ENCODE measurements at places on chromosomes 6 and 20.

- H3K4me3 ChIP-seq: no peak overlapping the region
- no peak overlapping the region for H3K27ac ChIP-seq
- DNase-seq: no peak
- H3K36me3 ChIP-seq: no peaks in the 10 kb centered on the region
Observed at GRCh38 chr20:56278196-56278595, 29.7 kb downstream of the MC3R start.

- no peak overlapping the region for H3K27ac ChIP-seq
- no peaks in the 10 kb centered on the region for H3K27me3 ChIP-seq
- no peaks in the 10 kb centered on the region for H3K36me3 ChIP-seq
- H3K4me1 ChIP-seq: peaks cover 12% of the 10 kb centered on the region
Observed at GRCh38 chr6:2857185-2857579, 15.5 kb upstream of the SERPINB1 start.

- no peak overlapping the region for H3K4me3 ChIP-seq
- H3K36me3 ChIP-seq: no peaks in the 10 kb centered on the region
- no peak overlapping the region for H3K27ac ChIP-seq
- H3K27me3 ChIP-seq: 0 out of 2 replicates have a peak, but pooled peaks cover 3% of the 10 kb centered on the region
Observed at GRCh38 chr6:107735906-107736635, 88.0 kb downstream of the SCML4 start.

GRCh38 chr6:57226221-57226620, 4.1 kb upstream of the RAB23 start:
- H3K27me3 ChIP-seq: no peaks in the 10 kb centered on the region
- no peak for DNase-seq
- H3K36me3 ChIP-seq: no peaks in the 10 kb centered on the region
- no peak overlapping the region for H3K27ac ChIP-seq

DNA sequence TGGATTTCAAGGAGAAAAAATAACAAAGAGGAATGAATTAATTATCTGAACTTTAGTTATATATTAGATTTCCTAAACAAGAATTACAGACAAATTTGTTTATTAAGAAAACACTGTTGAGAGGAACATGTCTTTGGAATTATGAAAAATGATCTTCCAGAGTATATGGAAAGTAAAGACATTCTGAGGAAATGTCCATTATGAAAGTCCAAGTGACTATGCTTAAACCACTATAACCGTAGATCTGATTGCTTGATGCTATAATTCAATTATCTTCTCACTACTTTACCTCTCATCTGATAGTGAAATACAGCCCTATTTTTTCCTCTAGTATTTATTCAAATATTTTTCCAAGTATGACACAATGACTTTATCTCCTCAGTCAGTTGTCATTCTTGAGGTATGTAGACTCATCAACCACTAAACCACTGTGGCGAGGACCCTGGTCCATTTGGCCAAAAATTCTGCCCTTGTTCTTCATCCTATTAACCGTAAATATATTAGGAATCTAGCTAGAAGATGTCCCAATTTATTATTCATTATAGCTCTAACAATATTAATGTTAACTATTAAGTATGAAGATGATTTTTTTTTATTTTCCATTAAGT, 37.3 kb upstream of the AHI1 start:
- no peaks in the 10 kb centered on the region for H3K27me3 ChIP-seq
- H3K4me3 ChIP-seq: no peak overlapping the region
- H3K36me3 ChIP-seq: no peaks in the 10 kb centered on the region
- H3K4me1 ChIP-seq: no peaks in the 10 kb centered on the region
- no peak for DNase-seq

GRCh38 chr6:167446046-167446445, 121.2 kb downstream of the TTLL2 start:
- H3K36me3 ChIP-seq: no peaks in the 10 kb centered on the region
- DNase-seq: no peak
- no peak overlapping the region for H3K4me3 ChIP-seq

DNA sequence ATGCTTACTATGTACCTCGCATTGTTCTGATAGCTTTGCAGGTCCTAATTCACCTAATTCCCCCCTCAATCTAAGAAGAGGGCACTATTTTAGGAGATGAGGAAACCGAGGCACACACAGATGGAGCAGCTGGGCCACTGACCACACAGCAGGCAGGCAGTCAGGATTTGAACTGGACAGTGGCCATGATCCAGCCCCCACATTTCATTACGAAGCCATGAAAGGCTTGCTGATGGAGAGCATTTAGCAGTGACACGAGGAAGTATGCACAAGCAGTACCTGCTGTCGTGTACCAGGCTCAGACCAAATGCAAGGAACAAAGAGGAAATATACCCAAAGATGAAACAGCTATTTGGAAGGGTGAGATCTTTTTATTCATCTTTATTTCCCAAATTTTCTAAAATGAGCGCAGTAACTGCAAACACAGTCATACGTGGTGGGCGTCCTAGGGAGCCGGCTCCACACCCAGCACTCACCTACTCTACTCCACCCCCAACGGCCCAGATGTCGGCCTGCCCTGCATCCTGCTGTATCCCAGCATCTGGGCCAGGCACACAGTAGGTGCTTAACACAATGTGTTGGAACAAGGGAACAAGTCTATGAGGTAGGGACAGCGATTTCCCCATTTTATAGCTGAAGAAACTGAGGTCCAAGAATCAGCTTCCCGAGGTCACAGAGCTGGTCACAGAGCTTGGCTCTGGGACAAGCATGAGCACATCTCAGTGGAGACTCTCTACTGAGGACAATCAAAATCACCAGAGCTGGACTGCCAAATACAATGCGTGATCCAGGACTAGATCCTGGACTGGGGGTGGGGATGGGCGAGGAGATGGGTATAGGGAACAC, 15.0 kb downstream of the PREX1 start:
- H3K4me1 ChIP-seq: no peaks in the 10 kb centered on the region
- H3K27ac ChIP-seq: no peak overlapping the region
- no peak overlapping the region for H3K4me3 ChIP-seq
- no peak for DNase-seq
- peaks cover 6% of the 10 kb centered on the region for H3K36me3 ChIP-seq

DNA sequence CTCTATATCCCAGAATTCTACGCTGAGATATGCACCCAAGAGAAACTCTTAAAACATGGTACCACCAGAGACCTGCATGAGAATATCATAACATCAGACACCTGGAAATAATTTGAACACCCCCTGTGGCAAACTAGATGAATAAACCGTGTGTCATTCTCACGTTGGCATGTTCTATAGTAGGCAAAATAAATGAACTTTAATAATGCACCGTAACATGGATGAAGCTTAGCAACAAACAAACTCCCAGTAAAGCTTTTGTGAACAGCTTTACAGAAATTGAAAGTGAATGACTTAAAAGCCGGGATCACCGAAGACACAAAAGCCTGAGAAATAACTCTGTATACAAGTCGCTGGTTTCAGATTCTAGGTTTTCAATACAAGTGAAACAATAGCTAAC, 1166.8 kb upstream of the CITED2 start:
- no peak overlapping the region for H3K27ac ChIP-seq
- H3K4me3 ChIP-seq: no peak overlapping the region
- no peak for DNase-seq
- peaks cover 13% of the 10 kb centered on the region for H3K4me1 ChIP-seq

GRCh38 chr6:34617231-34617630, 61.1 kb upstream of the SPDEF start:
- no peak overlapping the region for H3K27ac ChIP-seq
- DNase-seq: no peak
- H3K4me3 ChIP-seq: no peak overlapping the region
- H3K36me3 ChIP-seq: 0 out of 2 replicates have a peak, but pooled peaks cover 3% of the 10 kb centered on the region

DNA sequence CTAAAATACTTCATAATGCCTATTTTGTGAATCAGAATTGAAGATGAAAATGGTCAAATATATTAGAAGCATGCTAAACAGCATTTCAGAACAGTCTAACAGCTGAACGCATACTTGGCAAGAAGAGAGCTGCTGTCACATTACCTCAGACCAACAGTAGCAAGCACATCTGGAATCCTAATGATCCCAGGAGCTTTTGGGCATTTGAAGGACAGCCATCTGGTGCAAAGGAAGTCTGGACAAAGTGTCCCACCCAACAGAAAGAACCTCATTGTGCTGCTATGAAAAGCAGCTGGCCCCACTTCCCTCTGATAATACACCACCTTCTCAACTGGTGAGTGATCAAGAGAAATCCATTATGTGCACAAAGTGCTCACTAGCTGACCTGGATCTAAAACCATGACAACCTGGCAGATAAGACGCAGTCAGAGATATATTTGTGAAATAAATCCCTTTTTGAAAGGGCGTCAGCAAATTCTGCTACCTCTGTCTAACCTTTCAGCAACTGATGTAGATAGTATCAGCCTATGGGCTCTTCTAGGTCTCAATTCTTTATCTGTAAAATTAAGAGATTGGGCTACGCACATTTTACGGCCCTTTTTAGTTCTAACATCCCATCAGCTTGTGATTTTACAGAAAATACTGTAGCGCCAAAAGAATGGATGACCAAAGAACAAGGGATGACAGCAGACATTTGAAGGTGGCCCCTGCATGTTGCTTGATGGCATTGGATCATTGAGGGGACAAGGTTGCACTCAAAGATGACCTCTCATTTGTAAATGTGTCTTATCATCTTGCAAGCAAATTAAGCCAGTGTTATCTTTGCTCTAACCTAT, 78.7 kb downstream of the SGK1 start:
- no peaks in the 10 kb centered on the region for H3K27me3 ChIP-seq
- H3K4me1 ChIP-seq: no peaks in the 10 kb centered on the region
- no peak overlapping the region for H3K4me3 ChIP-seq
- no peak overlapping the region for H3K27ac ChIP-seq
- no peak for DNase-seq

- no peak for DNase-seq
- peaks cover 15% of the 10 kb centered on the region for H3K4me1 ChIP-seq
- H3K36me3 ChIP-seq: no peaks in the 10 kb centered on the region
- H3K27me3 ChIP-seq: no peaks in the 10 kb centered on the region
- H3K4me3 ChIP-seq: no peak overlapping the region
Observed at GRCh38 chr20:32252189-32252588, 25.3 kb upstream of the KIF3B start.

DNA sequence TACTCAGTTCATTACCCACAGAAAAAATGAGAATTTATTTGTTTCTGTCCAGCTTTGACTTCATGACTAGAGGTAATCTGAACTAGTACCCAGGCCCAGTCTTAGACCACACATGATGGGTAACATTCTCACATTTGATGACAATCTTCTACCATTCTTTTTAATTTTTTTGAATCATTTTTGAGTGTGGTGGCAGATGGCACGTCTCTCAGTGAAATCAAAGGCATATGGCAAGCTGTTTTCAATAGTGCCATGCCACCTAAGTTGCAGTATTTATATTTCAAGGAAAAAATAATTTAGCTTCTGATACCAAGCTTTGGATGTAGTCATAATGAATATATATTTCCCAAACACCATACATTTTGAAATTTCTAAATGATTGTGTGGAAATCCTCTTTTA, 88.8 kb upstream of the HS3ST5 start:
- H3K4me1 ChIP-seq: no peaks in the 10 kb centered on the region
- H3K36me3 ChIP-seq: no peaks in the 10 kb centered on the region
- no peak overlapping the region for H3K4me3 ChIP-seq
- no peak overlapping the region for H3K27ac ChIP-seq
- H3K27me3 ChIP-seq: no peaks in the 10 kb centered on the region

DNA sequence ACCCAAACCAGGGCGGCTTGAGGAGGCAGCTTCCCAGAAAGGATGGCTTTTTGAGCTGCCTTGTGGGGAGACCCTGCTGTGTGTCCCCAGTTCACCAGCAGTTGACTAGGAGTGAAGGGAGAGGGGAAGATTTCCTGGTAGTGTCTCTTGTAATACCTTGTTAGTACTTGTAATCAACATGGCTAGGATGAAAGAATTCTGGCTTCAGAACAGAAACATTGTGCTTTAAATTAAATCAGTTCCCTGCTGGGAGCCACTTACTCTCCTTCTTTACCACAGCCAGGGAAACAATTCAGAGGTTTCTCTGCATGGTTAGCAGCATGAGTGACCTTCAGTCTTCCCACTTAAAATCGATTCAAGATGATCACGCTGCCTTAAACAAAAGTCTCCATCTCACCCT, 525.4 kb upstream of the ID4 start:
- no peak overlapping the region for H3K27ac ChIP-seq
- no peaks in the 10 kb centered on the region for H3K27me3 ChIP-seq
- H3K4me3 ChIP-seq: no peak overlapping the region
- no peaks in the 10 kb centered on the region for H3K36me3 ChIP-seq
- DNase-seq: no peak
- no peaks in the 10 kb centered on the region for H3K4me1 ChIP-seq

DNA sequence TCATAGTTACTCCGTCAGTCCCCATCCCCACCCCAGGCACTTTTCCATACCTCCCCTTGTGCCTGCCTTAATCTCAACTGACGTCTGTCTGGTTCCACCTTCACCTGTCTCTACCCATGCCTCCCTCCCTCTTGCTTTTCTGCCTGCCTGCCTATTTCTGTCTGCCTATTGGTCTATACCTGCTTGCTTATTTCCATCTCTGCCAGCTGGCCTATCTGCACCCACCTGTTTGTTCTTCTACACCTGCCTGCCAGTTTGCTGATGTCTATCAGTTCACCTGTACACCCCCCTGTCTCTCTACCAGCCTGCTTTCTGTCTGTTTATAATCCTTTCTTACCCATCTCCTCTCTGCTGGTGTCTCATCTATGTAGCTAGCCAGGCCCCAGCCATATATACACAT, 87.5 kb downstream of the RALGAPA2 start:
- no peaks in the 10 kb centered on the region for H3K27me3 ChIP-seq
- no peaks in the 10 kb centered on the region for H3K36me3 ChIP-seq
- no peak overlapping the region for H3K4me3 ChIP-seq
- H3K27ac ChIP-seq: no peak overlapping the region
- DNase-seq: no peak
- H3K4me1 ChIP-seq: no peaks in the 10 kb centered on the region

DNA sequence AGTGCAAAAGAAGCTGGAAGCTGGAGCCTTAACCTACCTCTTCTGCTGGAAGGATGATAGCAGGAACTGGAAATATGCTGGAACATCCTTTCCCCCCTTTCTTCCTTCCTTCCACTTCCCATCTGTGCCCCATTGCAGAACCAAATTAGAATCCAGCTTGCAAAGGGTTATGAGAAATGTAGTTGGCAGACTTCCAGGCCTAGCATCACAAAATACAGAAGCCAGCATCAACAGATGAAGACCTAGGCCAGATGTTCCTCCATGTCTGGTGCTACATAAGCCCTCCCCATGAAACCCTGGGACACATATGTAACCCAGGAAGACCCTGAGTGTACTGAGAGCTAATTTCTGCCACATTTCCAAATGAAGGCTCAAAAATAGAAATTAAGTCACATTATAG, 40.0 kb upstream of the TFAP2B start:
- H3K4me3 ChIP-seq: no peak overlapping the region
- no peaks in the 10 kb centered on the region for H3K36me3 ChIP-seq

- DNase-seq: no peak
- H3K4me3 ChIP-seq: no peak overlapping the region
- H3K36me3 ChIP-seq: no peaks in the 10 kb centered on the region
- no peaks in the 10 kb centered on the region for H3K4me1 ChIP-seq
- H3K27ac ChIP-seq: no peak overlapping the region
Observed at GRCh38 chr6:121442576-121442975, 7.1 kb downstream of the GJA1 start.

All from SJCRH30 (cell line).